ENCODE measurements at places on chromosomes 6 and 20.
A peak's percentile ranks its signal among the peaks of the same experiment; 100 is the strongest.

DNA sequence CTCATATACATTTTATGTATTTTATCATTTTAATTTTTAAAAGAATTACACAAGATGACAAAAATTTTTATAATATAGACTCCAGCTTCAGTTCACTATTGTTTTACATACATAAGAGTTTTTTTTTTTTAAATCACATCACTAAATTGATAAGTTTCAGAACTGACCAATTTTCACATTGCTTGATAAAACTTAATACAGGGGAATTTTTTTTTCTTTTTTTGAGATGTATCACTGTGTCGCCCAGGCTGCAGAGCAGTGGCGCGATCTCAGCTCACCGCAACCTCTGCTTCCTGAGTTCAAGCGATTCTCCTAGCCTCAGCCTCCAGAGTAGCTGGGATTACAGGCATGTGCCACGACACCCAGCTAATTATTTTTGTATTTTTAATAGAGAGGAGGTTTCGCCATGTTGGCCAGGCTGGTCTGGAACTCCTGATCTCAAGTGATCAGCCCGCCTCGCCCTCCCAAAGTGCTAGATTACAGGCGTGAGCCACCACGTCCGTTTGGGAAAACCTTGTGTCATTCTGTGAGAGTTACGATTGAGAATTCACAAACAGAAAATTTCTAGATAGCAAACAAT is 36.6 kb upstream of the BTN3A2 start:
- peak; percentile 35 for DNase-seq
- peaks cover 18% of the 10 kb centered on the region for H3K27me3 ChIP-seq
- H3K4me3 ChIP-seq, result peak overlapping the region; percentile 90
- no peaks in the 10 kb centered on the region for H3K36me3 ChIP-seq
- H3K4me1 ChIP-seq, result peaks cover 13% of the 10 kb centered on the region

DNA sequence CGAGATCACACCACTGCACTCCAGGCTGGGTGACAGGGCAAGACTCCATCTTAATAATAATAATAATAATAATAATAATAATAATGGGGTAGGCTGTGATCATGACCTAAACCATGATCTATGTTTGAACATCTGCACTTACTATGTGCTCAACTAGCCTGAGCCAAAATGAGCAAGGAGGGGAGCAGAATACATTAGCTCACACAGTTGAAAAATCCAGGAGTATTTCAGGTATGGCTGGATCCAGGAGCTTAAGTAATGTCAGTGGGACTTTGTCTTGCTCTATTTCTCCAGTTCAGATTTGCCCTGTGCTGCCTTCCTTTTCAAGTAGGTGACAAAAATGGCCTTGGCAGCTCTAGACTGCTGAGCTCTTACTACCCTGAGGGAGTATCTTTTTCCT is 32.7 kb upstream of the SLC9A8 start:
- no peak for DNase-seq
- no peak overlapping the region for H3K4me3 ChIP-seq
- no peaks in the 10 kb centered on the region for H3K27me3 ChIP-seq
- H3K27ac ChIP-seq, result no peak overlapping the region

- no peaks in the 10 kb centered on the region for H3K27me3 ChIP-seq
- H3K36me3 ChIP-seq, result peaks cover 9% of the 10 kb centered on the region
- no peak overlapping the region for H3K27ac ChIP-seq
- no peak for DNase-seq
Observed at GRCh38 chr6:128266946-128267345, 253.5 kb downstream of the PTPRK start.

DNA sequence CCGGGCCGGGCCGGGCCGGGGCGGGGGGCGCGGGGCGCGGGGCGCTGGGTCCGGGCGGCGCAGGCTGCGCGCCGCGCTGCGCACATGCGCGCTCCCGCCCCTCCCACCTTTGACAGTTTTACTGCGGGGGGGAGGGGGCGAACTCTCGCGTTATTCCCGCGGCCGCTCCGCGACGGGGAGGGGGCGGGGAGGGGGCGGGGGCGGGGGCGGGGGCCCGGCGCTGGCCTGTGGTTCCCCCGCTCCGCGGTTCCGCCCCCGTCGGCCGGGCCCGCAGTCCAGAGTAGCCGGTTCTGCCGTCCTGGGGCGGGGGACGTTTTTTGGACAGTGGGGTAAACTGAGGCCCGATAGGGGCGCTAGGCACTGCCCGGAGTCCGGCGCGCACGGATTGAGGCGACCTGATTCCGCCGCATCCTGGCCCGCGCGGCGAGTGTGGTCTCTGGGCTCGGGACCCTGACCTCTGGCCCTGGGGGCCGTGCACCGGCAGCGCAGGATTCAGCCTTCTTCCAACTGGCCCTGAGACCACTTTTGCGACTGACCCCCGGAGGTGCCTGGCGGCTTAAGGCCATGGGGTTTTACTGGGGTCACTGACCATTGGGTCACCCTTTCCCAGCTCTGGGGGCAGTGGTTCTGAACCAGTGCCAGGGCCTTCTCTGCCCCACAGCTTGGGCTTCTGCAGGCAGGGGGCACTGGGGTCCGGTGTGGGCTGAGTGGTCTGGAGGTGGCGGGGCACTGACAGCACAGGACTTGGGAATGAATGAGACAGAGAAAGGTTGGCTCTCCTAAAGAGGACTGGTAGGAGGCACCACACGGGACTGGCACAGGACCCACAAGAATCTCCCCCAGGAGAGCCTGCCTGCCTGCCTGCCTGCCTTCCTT is at the start of gene ZNF512B:
Gene ZNF512B (minus strand): TSS at position 93 of the 876 bp plus-strand sequence. CDS start 1,980 bp downstream, outside the sequence.
- peaks cover 12% of the 10 kb centered on the region for H3K4me1 ChIP-seq
- peak; percentile 70 for DNase-seq
- H3K36me3 ChIP-seq, result peaks cover 31% of the 10 kb centered on the region
- H3K27ac ChIP-seq, result no peak within 1 kb of the TSS
